ENCODE measurements at places on chromosomes 11 and 22.

GRCh38 chr11:128552783-128553661 lies 34.3 kb downstream of the ETS1 start:
- peak; percentile 84 for DNase-seq

DNA sequence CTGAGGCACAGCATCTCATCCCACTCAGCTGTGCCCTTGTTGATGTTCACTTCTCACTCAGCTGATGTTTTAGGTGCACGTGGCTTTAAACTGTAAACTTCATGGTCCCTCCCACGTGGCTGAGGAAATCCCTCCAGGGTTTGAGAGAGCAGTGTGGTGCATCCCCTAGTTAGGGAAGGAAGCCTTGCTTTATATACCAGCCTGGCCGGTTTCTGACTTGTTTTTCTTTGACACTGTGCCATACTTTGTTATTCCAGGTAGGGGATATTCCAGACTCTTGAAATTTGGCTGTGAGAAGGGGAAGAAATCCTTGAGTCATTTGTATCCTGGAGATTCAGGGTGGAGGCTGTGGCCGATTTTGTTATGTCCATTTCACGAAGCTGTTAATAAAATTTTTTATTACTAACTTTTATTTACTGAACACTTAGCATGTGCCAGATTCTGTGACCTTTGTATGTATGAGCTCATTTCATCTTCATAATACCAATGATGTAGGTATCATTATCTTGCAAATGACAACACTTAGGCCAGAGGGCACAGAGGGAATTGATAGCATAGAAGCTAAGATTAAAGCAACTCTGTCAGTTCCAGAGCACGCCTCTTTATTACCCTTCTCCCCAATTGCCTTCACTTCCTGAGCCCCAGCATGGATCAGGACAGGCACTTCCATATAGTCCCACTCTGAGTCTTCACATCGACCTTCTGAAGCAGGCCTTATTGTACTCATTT lies 116.6 kb downstream of the NAV2 start:
- DNase-seq = no peak

DNA sequence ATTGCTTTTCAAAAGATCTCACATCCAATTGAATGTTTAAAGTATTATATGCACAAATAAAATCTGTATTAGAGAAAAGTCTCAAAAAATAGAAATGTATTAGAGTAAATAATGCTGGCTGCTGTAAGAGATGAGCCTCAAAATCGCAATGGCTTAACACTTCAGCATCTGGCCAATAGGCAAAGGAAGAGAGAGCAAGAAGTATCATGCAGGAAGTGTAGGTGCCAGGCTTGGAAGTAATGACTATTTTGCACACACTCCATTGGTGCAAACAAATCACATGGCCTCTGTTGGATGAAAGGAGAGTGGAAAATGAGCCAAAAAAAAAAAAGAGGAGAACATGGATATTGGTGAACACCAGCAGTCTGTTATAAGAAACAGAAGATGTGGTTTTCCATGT lies 193.0 kb upstream of the E2F8 start:
- DNase-seq = no peak

- DNase-seq = no peak
Observed at GRCh38 chr11:124311670-124312069, 2.1 kb downstream of the OR8D1 start.

Data from NB4 (cell line).